Bone marrow (tissue), 2 donors: ENCODE measurements at places on chromosomes 6 and 20.

DNA sequence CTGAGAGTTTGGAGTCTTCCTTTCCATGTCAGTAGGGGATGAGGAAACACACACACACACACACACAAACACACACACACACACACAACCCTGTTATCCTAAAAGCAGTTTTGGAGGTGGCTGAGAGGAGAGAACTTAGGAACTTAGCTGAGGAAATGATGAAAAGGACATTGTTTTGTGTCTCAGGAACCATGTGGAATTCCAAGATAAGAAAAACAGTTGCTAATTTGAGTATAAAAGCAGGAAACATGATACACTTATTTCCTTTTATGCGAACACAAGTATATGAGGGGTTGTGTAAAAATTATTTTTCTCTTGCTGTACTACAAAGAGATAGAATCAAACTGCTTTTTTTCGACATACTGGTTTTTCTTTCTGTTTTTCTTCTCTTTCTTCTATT, at the start of gene MYCT1:
Gene MYCT1 (plus strand): TSS at position 264 of the 400 bp plus-strand sequence. CDS start 6 bp downstream, at position 270.
- DNase-seq, result no peak

- no peak for DNase-seq
These were observed 117.0 kb downstream of the NFATC2 start for GRCh38 chr20:51425347-51426106.

- DNase-seq, result no peak
These were observed 51.1 kb downstream of the L3MBTL3 start for GRCh38 chr6:130069485-130069884.

GRCh38 chr6:140561701-140562100, 1187.3 kb upstream of the CITED2 start:
- no peak for DNase-seq

DNA sequence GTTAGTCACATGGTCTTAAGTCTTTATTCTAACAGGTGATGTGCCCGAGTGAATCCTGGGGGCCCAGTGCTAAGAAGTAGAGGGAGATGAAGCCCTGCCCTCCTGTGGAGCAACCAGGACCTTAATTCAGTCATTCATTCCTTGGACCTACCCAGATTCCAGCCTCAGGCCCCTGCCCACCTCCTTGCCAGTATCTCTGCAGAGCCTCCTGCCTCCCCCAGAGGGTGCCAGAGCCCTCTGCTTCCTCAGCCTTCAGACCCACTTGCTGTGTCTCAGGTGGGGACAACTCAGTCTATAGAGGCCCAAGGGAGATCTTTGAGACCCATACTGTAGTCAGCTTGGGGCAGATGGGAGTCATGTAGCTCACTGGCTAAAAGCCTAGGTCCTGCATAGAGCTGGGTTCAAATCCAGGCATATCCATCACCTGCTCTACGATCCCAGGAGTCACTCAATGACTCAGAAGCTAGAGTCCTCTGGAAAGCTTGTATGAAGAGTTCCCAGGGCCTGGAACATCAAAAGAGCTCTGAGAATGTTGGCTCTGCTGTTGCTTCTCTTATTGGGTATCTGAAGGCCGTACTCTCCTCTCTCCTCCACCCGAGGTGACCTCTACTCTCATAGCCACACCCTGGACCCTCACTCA, 3.9 kb upstream of the SIGLEC1 start:
- DNase-seq, result no peak

DNA sequence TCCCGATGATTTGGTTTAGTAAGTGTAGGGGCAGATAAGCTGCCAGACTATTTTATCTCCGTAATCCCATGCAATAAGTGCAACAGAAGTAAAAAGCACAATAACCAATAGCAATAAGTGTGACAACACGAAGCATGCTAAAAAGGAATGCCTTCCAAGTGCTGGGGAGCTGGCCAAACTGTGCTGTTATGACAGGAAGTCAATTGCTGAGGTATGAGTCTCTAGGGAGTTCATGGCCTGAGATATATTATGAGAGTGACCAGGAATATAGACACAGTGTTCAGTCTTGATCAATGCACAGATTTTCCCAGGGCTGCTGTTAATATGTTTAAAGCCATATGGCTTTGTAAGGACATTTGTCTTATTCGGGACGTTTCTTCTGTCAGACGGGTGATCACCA, 10.5 kb upstream of the ANGPT4 start:
- no peak for DNase-seq

DNA sequence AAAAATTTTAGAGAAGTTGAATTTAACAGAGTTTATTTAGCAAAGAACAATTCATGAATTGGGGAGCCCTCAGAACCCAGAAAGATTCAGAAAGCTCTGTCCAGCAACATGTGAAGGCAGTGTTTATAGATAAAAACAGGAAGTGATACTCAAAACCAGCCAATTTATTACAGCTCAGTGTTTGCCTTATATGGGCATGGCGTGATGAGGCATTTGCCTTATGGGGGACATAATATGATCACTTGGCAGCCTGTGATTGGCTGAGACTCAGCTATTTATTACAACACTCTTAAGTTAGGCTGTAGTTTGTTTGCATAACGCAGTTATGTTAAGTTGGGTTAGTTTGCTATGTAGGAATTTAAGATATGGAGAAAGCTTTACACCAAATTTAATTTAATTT, 11.5 kb downstream of the HLA-DPA1 start:
- DNase-seq, result no peak

DNA sequence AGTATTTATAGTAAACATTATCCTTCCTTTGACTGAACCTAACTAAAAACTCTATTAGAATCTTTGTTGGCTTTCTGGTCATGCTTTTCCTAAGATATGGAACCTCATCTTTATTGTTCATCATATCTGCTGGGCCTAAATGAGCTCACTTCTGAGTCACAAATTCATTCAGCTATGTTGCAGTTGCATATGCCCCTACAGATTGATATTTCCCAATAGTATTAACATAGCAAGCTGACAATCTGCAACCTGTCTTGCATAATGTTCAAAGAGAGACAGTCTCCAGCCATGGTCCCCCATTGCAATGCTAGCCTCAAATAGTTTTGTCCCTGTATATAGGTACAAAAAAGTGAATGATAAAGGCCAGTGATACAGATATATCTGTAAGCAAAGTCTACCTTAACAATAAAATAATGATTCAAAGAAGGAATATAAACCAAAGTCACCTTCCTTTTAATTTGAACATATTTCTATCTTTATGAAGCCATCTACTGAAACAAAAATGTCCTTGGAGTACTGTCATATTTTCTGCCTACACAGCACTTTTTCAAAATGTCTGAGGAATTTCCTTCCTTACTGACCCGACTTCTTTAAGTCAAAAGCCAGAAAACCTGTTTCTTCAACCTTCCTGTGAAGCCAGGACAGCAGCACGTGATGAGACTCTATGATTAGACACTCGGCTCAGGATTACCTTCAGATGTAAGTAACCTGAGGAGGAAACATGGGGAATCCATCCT, 140.7 kb downstream of the UBE3D start:
- no peak for DNase-seq

GRCh38 chr20:47237715-47238114, 118.8 kb downstream of the ZMYND8 start:
- DNase-seq, result no peak

DNA sequence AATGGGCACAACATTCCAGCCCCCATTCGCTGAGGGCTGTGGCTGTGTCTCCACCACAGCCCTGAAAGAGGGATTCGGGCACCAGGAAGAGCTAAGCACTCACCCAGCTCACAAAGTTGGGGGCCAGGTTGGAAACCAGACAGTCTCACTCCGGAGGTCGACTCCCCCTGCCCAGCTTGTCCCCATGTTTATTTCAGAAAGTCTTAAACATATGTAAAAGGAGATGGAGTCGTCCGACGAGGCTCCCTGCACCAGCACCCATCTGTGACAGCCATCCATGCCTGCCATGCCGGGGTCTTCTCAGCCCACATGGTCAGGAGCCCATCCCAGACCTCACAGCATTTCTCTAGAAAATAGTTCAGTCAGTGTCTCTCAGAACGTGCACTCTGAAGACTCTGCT, 63.6 kb upstream of the STX16 start:
- DNase-seq, result no peak

DNA sequence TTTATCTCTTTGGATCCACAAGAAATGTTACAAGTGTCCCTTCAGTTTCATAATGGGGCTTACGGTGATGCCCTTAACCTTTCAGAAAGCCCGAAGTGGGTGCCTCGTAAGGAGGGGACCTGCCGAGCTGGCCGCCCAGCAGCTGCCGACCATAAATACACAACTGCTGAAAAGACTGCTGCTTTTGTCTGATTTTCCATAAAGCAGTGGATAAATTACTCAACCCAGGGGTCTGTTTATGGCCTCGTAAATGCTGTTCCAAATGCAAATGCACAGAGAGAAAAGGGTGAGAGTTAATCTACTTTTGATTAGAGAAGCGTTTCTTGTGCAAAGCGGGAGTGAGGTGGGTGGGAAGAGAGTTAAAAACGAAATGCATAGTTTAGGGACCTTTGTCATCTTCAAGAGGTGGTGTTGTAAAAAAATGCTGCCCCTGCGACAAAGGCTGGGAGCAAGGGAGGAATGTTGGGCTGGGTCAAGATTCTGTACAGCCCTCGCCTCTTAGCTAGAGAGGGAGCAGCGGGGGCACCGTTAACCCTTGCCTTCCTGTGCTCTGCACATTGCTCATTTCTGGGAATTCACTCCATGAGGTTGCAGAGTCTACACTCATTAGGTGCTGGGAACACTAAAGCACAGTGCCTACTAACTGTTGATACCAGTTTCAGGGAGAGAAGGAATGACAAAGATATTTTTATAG, 112.0 kb upstream of the MTHFD1L start:
- DNase-seq, result no peak

DNA sequence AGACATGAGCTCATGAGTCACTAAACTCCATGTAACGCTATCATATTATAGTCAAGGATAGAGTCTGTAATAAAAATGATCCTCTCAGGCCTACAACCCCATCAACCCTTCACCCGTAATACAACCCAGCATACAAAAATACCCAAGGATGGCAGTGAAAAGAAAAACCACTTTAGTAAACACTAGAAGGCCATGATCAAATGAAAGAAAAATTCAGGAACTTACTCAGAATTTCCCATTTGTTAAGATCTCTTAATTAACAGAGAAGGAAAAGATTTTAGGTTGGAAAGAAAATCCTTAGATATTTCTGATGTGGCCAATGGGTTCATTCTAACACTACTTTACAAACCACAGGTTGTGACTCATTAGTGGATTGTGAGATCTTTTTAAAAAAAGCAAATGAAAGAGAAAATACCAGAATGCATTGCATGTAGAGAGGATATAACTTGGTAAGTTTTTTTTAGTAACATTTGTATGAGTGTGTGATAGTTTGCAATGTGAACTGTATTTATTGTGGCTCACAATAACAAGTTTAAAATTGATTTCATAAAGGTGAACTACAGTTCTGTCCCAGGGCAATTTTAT, 8.0 kb upstream of the UBE2J1 start:
- peak; percentile 49 for DNase-seq
